Mesenchymal stem cell (in vitro differentiated cells and primary cell): ENCODE measurements at places on chromosomes 1 and 21.
A peak's percentile ranks its signal among the peaks of the same experiment; 100 is the strongest.

GRCh38 chr1:37997256-37998088 is 7.7 kb upstream of the SF3A3 start:
- peaks cover 21% of the 10 kb centered on the region for H3K36me3 ChIP-seq
- H3K27me3 ChIP-seq, result no peaks in the 10 kb centered on the region
- DNase-seq, result no peak
- H3K27ac ChIP-seq, result no peak overlapping the region
- no peak overlapping the region for H3K4me3 ChIP-seq

- H3K4me1 ChIP-seq, result no peaks in the 10 kb centered on the region
- DNase-seq, result peak; percentile 89
- H3K27ac ChIP-seq, result peak overlapping the region; percentile 84
- peak overlapping the region; percentile 69 for H3K4me3 ChIP-seq
- H3K27me3 ChIP-seq, result no peaks in the 10 kb centered on the region
- peaks cover 9% of the 10 kb centered on the region for H3K36me3 ChIP-seq
Observed at GRCh38 chr1:110962892-110963690, 631 bp downstream of the LRIF1 start.

DNA sequence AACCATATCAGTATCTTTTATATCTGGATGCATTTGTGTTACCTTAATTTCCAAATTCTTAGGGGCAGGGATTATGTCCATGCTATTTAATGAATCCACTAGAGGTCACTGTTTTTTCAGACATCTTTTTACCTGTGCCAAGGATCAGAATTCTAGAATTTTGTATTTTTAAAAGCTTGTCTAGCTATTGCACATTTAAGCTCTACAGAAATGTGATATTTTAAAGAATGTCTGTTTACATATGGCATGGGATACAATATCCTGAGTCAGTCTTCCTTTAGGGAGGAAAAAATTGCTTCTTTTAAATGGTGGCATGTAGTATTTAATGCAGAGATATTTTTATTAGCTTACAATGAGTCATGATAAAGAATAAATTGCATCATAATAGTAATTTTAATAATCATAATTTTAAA is 11.3 kb downstream of the RPAP2 start:
- H3K27me3 ChIP-seq, result no peaks in the 10 kb centered on the region
- peaks cover 7% of the 10 kb centered on the region for H3K36me3 ChIP-seq
- no peaks in the 10 kb centered on the region for H3K4me1 ChIP-seq
- DNase-seq, result peak; percentile 44
- H3K27ac ChIP-seq, result no peak overlapping the region

DNA sequence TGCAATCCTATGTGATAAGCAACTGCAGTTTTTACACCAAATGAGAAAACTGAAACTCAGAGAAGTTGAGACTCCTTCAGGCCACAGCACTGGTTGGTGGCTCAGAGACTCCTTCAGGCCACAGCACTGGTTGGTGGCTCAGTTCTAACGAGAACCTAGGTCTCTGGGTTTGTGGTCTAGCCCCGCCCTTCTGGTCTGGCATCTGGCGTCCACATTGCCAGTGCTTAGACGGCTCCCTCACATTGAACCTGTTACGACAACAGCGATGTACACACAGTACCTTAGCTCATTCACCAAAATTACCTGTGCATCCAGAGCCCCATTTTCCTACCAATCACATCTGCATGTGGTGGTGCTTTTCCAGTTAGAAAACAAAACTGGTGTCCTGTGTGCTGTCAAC is 66.1 kb downstream of the NID1 start:
- DNase-seq, result no peak
- no peaks in the 10 kb centered on the region for H3K36me3 ChIP-seq
- no peak overlapping the region for H3K4me3 ChIP-seq
- no peaks in the 10 kb centered on the region for H3K27me3 ChIP-seq

DNA sequence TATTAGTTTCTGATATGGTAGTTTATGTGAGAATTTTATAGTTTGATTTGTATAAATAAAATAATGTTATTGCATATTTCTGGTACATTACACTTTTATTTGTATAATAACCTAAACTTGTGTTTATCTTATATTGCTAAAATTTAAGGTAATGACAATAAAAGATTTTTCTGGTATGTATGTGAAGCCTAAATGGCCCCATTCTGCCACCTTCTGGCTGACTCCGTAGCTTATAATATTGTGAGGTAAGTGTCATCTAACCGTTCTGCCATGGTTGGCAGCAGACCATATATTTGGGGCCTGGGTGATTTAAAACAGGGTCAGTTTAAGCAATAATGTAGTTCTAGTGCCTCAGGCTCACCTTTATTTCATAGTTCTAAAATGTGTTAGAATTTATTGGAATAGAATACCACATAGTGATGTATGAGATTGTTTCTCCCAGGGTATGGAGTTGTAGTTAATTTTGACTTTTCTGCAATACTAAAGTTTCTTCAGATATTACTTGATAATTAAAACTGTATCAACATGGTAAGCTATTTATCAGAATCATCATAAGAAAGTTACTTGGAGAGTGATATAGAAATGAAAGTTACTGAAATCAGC is 21.2 kb upstream of the PRKACB start:
- peak; percentile 64 for DNase-seq
- no peaks in the 10 kb centered on the region for H3K27me3 ChIP-seq
- no peak overlapping the region for H3K4me3 ChIP-seq
- no peaks in the 10 kb centered on the region for H3K4me1 ChIP-seq

DNA sequence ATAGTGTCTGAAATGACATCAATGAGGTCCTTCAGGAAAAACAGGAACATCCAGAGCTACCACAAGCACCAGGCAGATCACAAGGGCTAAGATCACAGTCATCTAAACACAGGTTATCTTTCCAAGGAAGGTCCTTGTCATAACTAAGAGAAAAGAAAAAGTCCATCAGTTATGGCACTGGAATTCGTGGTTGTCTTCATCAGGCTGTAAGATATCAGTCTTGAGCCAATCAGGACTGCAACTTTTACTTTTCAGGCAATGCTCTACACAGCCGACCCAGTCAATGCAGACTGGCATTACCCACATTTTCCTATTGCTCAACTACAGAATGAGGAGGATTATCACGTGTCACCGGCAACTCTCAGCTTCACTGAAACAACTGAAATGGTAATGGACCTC is 26.4 kb downstream of the SORT1 start:
- H3K4me1 ChIP-seq, result peaks cover 7% of the 10 kb centered on the region
- peak overlapping the region; percentile 12 for H3K4me3 ChIP-seq
- H3K27me3 ChIP-seq, result no peaks in the 10 kb centered on the region
- H3K27ac ChIP-seq, result peak overlapping the region; percentile 99

- DNase-seq, result no peak
- H3K4me1 ChIP-seq, result no peaks in the 10 kb centered on the region
- H3K4me3 ChIP-seq, result no peak overlapping the region
- no peaks in the 10 kb centered on the region for H3K27me3 ChIP-seq
- no peaks in the 10 kb centered on the region for H3K36me3 ChIP-seq
Observed at GRCh38 chr1:96641282-96641681, 80.3 kb upstream of the PTBP2 start.

DNA sequence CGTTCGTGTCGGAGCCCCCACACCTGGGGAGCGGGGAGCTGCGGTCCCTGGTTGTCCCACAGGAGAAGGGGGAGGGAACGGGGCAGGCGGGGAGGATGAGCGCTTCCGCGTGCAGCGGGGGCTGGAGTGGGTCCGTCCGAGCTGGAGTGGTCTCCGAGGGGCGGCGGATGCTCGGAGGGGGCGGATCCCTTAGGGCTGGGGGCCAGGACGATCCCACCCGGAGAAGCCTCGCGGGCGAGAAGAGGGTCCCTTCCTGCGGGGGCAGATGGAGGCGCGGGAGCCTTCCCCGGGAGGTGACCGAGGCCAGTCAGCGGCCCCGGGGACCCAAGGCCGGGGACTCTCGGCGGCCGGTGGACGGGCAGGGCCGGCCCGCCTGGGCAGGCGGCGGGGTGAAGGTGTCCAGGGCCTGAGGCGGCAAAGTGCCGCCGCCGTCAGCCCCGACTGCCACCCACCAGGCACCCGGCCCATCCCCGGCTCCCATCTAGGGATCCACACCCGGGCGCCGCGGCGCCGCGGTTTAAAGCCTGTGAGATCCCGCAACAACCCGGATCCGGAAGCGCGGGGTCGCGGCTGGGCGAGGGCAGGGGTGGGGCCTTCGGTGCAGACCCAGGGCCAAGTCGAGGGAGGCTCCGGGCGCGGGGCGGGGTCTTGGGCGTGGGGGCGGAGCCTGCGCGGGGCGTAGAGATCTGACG is 5.3 kb upstream of the CCDC27 start:
- DNase-seq, result peak; percentile 73
- peaks cover 11% of the 10 kb centered on the region for H3K36me3 ChIP-seq
- peak overlapping the region; percentile 79 for H3K4me3 ChIP-seq
- H3K4me1 ChIP-seq, result peaks cover 29% of the 10 kb centered on the region
- peaks cover 16% of the 10 kb centered on the region for H3K27me3 ChIP-seq

DNA sequence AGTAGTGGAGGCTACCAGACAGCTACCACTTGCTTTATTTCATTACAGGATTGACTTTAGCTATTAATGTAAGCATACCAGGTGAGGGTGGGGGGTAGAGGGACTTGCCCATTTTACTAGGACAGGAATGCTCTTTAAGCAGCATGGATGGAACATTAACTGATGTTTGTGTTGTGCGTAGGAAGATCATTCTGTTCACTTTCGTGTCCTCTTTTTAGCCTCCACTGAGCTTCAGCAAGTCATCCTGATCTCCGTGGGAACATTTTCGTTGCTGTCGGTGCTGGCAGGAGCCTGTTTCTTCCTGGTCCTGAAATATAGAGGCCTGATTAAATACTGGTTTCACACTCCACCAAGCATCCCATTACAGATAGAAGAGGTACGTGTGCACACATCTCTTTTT is 29.3 kb downstream of the IFNGR2 start:
- H3K4me3 ChIP-seq, result no peak overlapping the region
- no peaks in the 10 kb centered on the region for H3K27me3 ChIP-seq
- H3K27ac ChIP-seq, result no peak overlapping the region
- peaks cover 54% of the 10 kb centered on the region for H3K36me3 ChIP-seq
- DNase-seq, result no peak

DNA sequence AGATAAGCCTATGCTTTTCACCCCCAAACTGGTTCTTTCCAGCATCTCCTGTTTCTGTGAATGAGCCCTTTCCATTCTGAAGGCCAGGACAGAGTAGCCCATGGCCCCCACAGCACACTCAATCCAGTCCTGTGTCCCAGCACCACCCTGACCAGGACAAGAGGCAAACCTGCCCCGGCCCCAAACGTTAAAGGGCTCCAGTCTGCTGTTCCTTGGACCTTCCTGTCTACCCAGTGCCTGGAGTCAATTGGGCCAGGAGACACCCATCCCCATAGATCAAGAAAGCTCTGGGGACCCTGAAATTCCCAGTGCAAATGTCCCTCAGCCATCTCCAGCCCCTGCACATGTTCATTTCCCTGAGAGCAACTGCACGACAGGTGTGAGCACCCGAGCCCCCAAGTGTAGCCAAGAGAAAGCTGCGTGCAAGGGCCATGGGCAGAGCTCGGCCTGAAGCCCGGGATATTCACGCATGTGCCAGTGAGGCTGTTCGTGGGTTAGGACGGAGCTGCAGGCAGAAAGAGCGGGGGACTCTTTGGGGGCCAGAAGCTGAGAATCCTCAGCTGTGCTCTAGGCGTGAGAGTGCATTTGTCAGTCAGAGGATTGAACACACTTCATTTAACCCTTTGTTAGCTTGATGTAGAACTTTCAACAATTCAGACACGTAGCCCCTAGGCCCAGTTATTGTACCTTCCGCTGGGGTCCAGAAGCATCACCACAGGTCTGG is 4.2 kb upstream of the RIPK4 start:
- H3K36me3 ChIP-seq, result no peaks in the 10 kb centered on the region
- H3K27me3 ChIP-seq, result peaks cover 97% of the 10 kb centered on the region
- H3K4me3 ChIP-seq, result no peak overlapping the region
- H3K4me1 ChIP-seq, result peaks cover 20% of the 10 kb centered on the region
- no peak overlapping the region for H3K27ac ChIP-seq

DNA sequence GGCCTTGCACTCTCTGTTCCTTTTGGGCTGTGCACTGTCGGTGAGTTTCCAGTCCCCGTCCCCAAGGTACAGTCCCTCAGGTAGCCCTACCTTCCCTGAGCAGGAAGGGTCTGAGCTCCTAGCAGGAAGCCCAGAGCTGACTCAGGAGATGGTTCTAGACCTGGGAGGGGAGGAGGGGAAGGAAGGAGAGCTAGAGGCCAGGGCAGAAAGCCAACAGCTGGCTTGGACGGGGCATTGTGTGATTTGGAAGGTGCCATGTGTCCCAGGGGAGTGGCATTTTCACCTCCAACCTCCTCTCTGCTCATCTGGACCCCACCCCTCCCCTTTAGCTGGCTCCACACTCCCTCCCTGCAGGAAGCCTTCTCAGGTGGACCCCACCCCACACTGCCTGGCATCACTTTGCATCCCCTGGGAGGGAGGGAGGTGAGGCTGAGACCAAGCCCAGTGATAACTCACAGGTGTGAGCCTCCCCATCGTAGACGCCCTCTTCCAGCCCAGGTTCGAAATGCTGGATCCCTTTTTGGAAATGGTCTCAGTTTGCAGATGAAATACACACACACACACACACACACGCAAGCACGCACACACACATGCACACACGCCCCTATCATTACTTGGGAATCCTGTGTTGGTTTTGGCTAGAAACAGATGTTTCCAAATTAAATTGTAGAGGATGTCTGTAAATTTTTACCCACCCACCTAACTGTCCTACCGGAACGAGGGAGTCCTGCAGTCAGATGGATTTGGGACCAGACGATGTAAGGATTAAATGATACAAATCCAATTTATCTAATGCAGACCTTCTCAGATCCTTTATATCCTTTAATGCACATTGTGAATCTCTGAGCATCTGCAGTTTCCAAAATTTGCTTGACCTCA is 19.7 kb upstream of the IFNLR1 start:
- no peak for DNase-seq
- H3K4me1 ChIP-seq, result peaks cover 15% of the 10 kb centered on the region

- H3K27me3 ChIP-seq, result peaks cover 7% of the 10 kb centered on the region
- H3K27ac ChIP-seq, result no peak overlapping the region
- no peaks in the 10 kb centered on the region for H3K36me3 ChIP-seq
- no peak for DNase-seq
- H3K4me3 ChIP-seq, result no peak overlapping the region
Observed at GRCh38 chr1:116680752-116681151, 13.2 kb upstream of the IGSF3 start.

DNA sequence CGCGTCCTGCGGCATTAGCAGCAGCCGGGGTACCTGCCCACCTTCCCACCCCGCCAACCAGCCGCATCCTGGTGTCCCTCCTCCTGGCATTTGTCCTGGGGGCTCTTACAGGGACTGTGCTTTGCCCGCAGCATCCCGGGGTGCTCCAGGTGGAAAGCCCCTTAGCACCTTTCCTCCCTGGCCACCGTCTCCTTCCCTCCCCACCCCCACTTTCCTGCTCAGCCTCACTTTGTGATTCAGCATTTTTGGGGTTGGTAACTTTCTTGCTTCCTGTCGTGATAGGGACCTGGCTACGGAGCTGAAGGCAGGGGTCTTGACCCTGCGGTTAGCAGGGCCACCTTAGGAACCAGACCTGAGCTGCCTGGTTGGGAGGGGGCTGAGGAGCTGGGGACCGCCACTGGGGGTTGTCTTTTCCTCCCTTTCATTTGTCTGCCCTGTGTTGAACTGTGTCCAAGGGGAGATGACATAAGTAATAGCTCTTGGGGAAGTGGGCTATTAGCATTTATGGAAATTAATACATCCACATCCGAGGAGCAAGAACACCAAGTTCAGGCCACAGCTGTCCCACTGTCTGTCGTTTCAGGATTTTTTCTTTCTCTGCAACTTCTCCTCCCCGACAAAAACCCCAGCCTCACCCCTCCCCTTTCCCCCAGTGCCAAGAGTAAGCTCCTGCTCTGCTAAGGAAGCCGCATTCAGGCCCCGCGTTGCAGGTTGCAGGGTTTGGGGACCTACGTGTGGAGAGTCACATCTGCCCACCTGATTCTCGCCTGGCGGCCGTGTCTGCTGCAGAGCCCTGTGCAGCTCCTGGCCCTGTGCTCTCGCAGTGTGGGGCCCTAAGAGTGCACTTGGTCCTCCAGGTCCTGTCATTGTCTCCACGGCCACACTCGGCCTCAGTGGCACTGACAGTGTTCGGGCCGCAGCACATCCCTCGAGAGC is 1.6 kb upstream of the NPHP4 start:
- H3K36me3 ChIP-seq, result no peaks in the 10 kb centered on the region
- H3K4me1 ChIP-seq, result peaks cover 15% of the 10 kb centered on the region
- DNase-seq, result no peak
- H3K27me3 ChIP-seq, result peaks cover 6% of the 10 kb centered on the region
